ENCODE measurements at places on chromosomes 5 and 9.
A peak's percentile ranks its signal among the peaks of the same experiment; 100 is the strongest.

DNA sequence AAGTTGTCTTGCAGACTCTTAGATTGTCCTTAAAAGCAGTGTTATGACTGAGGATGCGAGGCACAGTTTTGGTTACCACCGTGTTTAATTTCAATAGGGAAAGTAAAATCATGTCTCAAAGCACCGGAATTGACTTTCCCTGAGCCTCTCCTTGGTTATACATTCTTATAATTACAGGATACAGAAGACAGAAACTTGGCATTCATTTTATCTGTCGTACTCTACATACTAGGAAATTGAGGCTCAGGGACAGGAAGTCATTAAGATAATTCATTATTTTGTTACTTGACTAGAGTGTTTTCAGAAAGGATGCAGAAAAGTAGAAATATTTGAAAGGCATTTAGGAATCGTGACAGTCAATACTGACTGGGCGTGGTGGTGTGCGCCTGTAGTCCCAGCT, 54.0 kb upstream of the SPATA31D4 start:
- no peak for DNase-seq

DNA sequence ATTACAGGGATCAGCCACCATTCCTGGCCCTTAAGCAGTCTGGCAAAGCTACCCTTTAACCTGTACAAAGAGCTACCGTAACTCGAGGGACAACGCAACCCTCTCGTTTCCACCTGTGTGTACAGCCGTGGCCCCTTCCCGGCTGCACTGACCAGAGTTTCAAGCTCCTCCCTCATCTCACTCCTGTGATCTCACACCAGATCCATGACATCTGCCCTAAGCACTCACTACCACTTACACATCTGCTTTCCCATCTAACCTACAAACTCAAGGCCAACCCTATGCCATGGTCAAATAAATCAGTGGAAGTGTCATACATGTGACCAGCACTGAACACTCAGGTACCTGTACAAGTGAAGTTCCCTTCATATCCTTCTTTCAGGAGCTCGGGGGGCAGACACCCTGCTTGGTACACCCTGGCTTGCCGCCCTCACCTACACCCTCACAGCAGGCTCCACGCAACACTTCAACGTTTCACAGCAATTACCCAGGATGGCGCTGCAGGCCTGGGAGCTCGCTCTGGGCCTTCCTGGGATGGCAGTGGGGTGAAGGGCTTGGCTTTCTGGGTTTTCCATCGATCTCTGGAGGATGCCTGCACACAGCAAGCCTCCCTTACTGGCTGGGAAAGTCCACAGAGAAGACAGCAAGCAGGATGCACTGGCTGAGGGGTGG, 61.7 kb downstream of the PRRT1B start:
- DNase-seq, result no peak

GRCh38 chr5:33067291-33067690, 356.2 kb downstream of the NPR3 start:
- no peak for DNase-seq

DNA sequence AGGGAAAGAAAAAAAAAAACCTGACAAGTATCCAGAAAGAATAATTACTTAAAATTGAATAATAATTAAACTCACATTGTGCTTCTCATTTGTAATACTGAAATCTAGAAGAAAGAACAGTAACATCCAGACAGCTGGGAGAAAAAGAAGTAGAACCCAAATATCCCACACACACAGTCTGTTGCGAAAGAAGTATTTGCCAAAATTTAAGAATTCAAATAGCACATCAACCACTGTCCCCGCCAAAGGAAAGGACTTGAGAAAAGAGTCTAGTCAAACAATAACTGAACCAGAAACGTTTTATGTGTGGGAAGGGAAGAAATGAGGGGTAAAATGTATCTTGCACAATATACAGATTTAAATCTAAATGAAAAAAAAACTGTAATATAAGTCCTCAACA, 202.8 kb downstream of the MLLT3 start:
- DNase-seq, result no peak

- DNase-seq, result no peak
These were observed 1655.4 kb upstream of the NUDT12 start for GRCh38 chr5:105218018-105218417.

DNA sequence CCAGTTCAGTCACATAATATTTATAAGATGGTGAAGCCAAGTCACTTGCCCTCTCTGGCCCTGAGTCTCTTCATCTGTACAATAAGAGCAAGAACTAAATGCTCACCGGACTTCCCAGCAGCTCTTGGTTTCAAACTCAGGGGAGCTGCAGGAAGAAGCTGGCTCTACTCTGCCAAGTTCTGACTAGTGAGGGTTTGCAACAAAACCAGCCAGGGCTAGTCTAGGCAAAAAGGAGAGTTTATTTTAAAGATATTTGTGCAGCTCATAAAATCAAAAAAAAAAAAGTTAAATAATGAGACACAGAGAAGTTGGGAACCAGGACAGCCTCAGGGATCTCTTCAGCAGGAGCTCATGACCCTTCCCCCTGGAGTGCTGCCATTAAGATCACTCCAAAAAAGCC, 107.3 kb downstream of the DOCK2 start:
- no peak for DNase-seq

DNA sequence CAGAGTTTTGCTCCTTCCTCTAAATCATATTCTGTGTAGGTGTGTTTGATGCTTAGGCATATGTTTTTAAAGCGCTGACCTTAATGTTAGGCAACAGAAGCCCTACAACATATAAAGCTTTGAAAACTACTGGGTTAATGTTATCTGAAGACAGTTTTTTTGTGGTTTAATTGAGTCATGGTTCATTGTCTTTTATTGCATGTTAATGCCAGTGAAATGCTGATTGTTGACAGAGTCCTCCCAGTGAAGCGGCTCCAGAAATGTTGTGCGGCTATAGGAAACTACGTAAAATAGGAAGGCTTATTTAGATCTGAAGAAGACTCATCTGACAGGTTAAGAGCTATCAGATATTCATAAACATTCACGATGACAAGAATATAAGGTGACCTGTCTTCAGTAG, 424.6 kb downstream of the CCDC171 start:
- no peak for DNase-seq

- DNase-seq, result no peak
These were observed 13.0 kb upstream of the OSMR start for GRCh38 chr5:38832810-38833209.

DNA sequence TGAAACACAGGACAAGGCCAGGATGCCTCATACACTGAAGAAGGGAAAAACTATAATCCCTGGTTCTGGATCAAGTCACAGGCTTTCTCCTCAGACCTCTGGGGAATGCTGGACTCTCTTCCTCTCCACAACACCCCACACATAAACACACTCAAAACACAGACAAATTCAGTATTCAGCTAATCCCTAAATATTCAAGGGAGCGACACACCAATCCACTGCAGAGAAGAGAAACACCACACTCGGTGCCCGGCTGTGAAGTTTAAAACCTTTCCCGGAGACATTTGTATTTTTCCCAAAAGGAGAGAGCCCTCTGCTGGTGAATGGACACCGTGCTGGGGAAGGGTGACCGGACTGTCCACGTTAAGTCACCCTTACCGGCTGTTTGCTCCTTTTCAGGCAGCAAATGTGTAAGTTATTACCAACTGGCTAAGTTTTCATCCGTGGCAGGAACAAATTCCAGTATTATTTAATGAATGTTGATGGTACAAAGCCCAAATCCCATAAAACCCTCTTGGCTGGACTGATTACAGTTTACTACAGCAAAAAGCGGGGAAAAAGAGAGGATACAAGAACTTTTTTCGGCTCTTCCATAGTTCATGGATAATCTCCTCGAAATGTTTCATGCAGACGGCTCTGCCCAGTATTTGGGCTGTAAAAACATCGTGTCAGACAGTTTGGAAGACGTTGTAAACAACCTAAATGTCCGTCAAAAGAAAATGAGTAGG, 130.9 kb upstream of the SLC30A5 start:
- peak; percentile 9 for DNase-seq

DNA sequence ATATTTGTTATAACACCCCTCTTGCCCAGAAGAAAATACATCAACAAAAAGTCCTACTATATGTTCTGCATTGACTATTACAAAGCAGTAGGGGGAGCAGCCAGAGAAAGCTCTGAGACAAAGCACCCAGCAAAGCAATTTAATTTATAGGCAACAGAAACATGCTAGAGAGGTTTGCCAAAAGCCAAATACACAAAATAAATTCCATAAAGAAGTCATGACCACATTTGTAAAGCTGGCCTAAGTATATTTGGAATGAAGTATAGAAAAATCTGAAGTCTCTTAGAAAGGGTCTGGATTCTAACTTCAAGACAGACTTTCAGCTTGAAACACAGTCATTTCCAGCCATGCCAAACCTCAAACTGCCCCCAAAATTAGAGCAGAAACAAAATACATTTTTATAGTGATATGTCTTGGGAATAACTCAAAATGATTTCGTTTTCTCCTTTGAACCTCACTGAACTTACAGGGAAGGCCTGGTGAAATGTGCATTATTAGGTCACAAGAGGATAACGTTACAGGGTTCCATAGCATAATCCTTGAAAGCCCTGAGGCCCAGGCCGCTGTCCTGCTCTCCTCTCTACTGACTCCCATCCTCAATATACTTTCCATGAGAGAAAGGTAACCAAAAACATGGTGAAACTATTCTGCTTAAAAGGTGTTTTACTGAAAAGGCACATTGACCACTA, 451.8 kb downstream of the RAB3C start:
- DNase-seq, result peak; percentile 45

- DNase-seq, result no peak
These were observed 2.1 kb downstream of the MSANTD3 start for GRCh38 chr9:100428871-100429654.

DNA sequence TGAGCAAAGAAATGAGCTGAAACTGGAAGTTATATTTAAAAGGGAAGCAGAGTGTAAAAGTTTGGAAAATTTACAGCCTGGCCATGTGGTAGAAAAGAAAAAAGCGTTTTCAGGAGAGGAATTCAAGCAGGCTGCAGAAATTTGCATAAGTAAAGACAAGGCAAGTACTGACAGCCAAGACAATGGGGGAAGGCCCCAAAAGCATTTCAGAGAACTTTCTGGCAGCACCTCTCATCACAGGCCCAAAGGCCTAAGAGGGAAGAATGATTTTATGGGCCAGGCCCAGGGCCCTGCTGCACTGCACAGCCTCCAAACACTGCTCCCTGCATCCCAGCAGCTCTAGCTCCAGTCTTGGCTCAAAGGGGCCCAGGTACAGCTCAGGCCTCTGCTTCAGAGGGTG, 169.7 kb downstream of the GLIS3 start:
- DNase-seq, result no peak

- DNase-seq, result no peak
These were observed 97.2 kb downstream of the F2RL2 start for GRCh38 chr5:76525956-76526355.

DNA sequence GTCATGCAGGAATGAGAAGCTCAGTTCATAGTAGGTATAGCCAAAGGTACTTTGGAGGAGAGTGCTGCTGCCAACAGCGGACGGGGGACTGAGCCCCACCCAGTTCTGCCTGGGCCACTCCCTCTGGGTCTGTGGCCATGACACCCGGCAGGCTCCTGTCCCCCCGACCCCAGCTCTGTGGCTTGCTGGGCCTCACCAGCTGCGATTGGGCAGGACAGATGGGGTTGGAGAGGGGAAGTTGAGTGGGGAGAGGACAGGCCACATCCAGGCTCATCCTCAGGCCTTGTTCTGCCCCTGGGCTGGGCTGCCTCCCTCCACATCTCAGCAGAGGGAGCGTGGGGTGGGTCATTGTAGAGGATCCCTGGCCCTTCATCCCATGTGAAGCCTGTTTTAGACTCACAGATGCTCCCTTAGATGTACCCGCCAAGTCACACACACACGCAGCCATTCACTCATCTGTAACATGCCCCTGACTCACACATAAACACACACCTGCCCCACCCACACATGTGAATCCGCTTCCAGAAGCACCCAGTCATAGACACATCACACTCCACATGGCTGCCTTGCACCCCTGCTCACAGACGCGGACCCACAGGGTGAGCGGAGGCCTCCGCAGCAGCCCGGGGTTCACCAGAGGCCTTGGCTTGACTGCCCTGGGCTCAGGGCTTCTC, 48.8 kb downstream of the NTNG2 start:
- DNase-seq, result no peak

DNA sequence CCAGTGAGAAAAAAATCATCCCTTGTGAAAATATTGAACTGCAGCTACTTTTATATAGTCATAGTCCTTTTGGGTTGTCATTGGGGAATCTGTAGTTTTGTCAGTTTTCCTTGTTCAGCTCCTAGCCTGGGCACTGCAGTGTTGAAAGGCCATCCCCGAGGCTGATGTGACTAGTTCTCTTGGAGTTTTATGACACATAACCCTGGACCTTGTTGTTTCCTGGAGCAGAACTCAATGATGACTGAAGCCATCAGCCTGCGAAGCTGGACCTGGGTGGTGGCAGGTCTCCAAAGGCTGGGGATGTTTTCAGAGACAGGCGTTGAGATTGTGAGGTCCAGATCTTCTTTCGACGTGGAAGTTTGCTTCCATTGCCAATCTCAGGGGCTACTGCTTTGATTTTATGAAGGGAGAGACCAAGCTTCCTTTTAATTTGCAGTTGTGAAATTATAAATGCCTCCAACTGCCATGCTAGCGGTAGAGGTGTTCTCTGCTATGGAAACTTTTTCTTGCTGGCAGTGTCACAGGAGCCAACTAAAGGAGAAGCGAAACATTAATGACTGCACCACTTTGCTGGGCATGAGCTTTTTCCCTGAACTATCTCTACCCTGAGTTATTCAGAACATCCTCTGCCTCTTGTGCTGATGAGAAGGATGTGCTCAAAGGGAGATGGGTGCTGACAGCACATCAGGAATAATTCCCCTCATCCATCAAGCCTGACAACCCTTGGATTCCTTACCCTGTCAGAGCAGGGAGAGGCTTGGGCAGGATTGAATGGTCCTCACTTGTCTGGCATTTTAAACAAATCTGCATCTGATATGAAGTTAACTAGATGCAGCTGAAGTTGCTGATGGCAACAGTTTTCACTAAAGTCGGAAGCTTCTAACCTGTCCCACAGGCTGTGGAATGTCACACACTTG, 209.6 kb downstream of the MAST4 start:
- DNase-seq, result no peak

GRCh38 chr5:108760512-108760911, 12.8 kb downstream of the FER start:
- DNase-seq, result peak; percentile 22

DNA sequence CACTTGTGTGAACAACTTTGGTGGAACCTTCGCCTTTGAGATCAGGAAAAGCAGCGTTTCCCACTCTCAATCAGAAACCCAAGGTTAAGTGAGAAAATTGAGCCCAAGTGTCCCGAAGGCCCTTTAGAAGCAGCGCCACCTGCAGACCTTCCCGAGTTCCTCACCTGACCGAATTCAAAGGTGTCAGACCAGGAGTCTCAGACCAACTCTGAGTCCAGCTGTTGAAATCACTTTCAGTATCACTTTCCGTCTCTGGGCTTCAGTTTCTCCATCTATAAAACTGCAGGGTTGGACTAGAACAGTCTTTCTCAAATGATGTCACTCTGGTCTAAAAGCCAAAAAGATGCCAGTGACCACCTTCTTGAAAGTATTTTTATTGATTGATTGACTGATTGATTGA, 31.7 kb upstream of the GRHPR start:
- peak; percentile 53 for DNase-seq

- no peak for DNase-seq
These were observed 474.3 kb upstream of the KIF2A start for GRCh38 chr5:61831736-61832135.

- DNase-seq, result no peak
These were observed 16.2 kb downstream of the OR2V2 start for GRCh38 chr5:181163487-181164075.
